Cardiac muscle cell (in vitro differentiated cells and primary cell): ENCODE measurements at places on chromosomes 11 and 22. TPM values are rescaled to one million over a fixed set of nuclear protein-coding genes. Genes with fewer than 3 reads are reported as not detected.

C11orf16 gene
- total RNA-seq, result not detected in 2 replicates

NNMT gene
- total RNA-seq, result not detected in 2 replicates

OR6M1 gene
- total RNA-seq, result not detected in 2 replicates

SMIM35 gene
- total RNA-seq, result not detected in 2 replicates

TMPRSS6 gene
- total RNA-seq, result not detected in 2 replicates

DNA sequence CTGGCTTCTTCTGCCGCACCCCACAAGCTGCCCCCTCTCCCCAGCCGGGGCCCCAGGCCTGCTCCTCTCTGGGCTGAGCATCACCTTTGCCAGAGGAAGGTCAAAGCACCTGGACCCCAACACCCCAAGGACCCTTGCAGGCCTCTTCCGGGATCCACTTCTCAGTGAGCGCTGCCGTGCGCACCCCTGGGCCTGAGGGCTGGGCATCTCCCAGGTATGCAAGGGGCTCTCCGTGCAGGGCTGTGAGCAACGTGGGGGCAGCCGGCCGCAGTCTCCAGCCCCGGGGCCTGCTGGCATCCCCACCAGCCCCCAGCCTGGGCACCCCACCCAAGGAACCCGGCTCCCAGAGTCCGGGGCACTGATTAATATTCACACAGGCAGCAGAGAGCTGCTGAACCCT is 64.0 kb downstream of the BRD1 start:
- H3K27me3 ChIP-seq, result no peaks in the 10 kb centered on the region
- H3K4me1 ChIP-seq, result no peaks in the 10 kb centered on the region
- no peak overlapping the region for H3K27ac ChIP-seq
- no peaks in the 10 kb centered on the region for H3K36me3 ChIP-seq

DNA sequence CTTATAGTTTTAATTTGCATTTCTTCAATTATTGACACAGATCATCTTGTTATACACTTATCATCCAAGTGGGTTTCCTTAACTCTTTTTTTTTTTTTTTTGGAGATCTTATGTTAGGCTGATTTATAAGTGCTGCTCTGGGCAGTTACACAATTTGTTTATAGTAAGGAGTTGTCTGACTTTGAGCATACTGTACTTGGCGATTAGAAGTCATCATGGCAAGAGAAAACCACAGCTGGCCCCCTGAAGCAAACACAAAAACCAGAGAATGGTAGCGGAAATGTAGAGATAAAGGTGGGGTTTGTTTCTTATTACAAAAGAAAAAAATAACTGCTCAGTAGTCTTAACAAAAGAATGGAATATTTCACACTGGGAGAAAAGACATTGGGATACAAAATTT is 292.6 kb downstream of the SWAP70 start:
- no peak overlapping the region for H3K4me3 ChIP-seq
- no peaks in the 10 kb centered on the region for H3K27me3 ChIP-seq
- DNase-seq, result peak; percentile 10
- peaks cover 3% of the 10 kb centered on the region for H3K36me3 ChIP-seq
- no peaks in the 10 kb centered on the region for H3K4me1 ChIP-seq
- no peak overlapping the region for H3K27ac ChIP-seq

- H3K4me3 ChIP-seq, result no peak overlapping the region
- H3K36me3 ChIP-seq, result no peaks in the 10 kb centered on the region
- H3K4me1 ChIP-seq, result no peaks in the 10 kb centered on the region
- no peak overlapping the region for H3K27ac ChIP-seq
- peak; percentile 48 for DNase-seq
- peaks cover 20% of the 10 kb centered on the region for H3K27me3 ChIP-seq
These were observed 437.4 kb downstream of the MIAT start for GRCh38 chr22:27094633-27095308.
